Central memory CD4-positive, alpha-beta T cell (primary cell): ENCODE measurements at places on chromosomes 12 and 14.

GRCh38 chr12:71000748-71001147, 80.2 kb upstream of the PTPRR start:
- DNase-seq: no peak

- no peak for DNase-seq
Observed at GRCh38 chr12:56271031-56271430, 4.3 kb downstream of the COQ10A start.

GRCh38 chr14:79044894-79045624, 874.9 kb downstream of the NRXN3 start:
- no peak for DNase-seq

DNA sequence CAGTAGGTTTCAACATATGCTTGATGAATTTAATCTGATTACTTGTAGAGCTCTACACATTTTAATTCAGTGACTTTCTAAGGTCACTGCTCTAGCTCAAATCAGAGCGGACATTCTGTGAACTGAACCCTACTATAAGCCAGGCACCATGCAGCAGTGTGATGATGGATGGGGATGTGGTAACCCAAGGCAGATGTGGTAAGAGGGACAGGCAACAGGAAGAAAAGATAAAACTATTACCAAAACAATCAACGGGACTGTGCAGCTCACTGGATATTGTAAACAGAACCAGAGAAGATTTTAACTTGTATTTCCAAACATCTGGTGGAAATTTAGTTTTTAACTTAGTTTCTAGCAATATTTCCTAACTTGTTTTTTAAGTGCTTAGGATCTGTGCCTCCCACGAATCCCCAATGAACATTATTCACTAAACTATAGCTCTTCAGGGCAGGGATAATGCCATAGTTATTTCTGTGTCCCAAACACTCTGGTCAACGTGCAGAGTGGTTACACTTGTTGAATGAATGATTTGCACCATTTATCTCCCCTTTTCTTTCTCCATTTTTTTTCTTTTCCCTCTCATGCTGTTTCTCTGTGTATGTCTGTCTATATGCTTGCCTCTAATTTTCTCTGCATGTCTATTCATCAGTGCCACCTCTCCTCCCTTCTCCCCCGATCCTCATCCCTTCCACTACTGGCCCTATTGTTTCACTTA, 3.0 kb downstream of the ERO1A start:
- peak; percentile 30 for DNase-seq

DNA sequence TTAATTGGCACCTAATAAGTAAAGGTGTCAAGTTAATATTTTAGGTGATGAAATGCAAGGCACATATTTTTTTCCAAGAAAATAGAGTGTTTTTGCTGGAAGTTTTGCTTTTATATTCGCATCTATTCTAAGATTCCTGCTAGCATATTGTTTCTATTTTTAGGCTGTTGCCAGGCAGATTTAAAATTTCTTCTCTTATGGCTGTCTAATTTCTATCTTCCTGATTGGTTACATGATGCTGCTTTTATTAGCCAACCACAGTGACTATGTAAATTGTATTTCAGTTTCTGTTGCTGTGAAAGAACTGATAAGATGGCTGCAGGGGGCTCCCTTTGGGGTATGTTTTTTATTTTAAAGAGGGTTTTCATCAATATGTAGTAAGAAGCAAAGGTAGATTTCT, 42.7 kb downstream of the ATF7IP start:
- peak; percentile 36 for DNase-seq

- DNase-seq: no peak
Observed at GRCh38 chr14:68143341-68143841, 323.8 kb downstream of the RAD51B start.

DNA sequence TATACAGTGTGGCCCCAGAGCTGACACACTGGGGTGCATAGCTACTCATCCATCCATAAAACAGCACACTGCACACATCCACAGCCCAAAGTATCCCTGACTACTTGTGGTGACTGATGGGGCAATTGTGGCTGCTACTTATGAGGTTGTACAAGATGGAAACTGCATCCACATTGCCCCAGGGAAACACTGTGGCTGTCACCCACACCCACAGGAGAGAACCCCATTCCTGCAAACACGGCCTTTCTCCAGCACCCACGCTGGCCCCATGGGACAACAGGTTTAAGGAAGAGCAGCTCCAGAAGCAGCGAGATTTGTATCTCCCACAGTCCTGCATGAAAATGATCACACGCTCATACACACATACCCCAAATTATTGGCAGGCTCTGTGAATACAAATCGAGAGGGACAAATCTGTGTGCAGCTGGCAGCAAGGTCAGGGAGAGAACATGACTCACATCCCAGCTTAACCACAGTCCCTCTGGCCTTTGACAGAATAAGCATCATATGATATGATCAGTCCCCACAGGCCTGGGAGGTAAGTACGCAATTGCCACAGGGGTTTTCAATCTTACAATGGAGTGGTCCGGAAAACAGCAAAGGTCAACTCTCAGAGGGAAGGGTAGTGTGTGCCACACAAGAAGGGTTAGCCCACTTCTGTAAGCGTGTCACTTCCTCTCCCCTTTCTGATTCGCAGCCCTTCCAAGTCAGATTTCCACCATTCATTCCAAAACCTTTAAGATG, 61.9 kb downstream of the ESR2 start:
- no peak for DNase-seq

- no peak for DNase-seq
Observed at GRCh38 chr14:99780690-99781089, 12.5 kb upstream of the EML1 start.

- no peak for DNase-seq
Observed at GRCh38 chr14:105420974-105421674, 1.5 kb downstream of the MTA1 start.

- DNase-seq: no peak
Observed at GRCh38 chr14:51603495-51603894, 48.2 kb upstream of the FRMD6 start.

DNA sequence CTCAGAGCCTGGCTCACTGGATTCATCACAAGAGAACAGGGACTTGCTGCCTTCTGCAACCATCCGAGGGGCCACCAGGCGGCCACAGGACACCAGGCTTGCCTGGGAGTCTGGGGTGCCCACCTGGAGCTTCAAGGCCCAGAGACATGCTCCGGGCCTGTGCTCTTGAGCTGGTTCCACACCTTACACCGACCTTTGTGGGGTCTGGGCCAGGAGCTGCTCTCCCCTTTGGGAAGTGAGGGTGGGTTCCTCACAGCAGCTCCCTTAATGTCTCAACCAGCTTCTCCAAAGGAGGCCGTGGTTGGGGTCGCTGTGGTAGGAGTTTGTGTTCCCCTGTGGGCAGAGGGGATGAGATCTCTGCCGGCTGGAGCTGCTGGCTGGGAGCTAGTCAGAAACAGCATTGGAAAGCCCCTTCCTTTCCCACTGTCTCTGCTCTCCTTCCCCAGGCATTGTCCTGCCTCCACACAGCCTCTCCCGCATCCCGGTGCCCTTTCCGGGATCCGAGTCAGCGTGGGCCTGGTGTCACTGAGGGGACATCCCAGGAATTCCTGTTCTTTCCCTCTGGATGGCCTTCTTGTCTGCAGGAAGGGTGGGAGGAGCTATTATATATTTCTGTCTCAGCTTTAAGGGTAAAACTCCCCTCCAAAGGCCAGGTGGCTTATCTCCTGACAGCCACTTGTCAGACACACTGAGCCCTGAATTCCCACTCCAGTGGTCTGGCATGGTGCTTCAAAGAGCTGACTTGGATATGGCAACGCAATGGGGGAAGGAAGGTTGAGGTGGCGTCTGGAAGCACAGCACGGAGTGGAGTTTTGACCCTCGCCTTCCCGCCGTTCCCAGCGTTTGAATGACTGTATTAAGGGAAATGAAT, 5.1 kb upstream of the PAPLN start:
- DNase-seq: no peak

DNA sequence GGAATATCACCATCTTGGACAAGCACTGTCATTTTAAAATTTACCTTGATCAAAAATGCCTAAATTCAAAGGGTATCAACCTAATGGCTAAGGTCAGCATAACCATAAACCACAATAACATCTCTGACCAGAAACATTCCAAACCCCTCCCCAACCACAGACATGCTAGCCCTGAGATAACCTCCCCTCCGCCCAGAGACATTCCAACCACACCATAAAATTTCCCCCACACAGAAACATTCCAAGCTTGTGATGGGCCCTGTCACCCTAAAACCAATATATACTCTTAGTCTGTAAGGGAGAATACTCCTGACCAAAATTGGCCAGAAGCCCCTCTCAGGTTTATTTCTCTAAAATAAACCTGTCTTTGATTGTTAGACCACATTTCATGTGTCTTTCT, 17.7 kb downstream of the EPYC start:
- DNase-seq: no peak

DNA sequence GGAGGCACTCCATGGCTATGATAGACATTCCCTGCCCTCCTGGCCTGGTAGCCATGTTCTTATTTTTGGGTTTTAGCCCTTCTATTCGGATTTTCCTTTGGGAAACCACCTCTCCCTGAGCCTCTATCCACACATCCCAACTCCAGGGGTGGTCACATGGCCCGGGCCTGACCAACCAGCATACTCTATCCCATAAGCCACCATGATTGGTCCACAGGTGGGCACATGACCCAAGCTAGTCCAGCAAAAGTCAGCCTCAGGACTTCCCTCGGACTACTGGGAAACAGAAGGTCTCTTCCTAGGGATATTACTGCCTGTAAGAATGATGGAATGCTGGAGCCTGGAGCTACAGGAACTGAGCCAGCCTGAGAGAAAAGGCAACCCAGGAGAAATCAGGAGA, 12.5 kb downstream of the PRIMA1 start:
- no peak for DNase-seq

GRCh38 chr12:84201976-84202375, 710.6 kb downstream of the SLC6A15 start:
- no peak for DNase-seq

DNA sequence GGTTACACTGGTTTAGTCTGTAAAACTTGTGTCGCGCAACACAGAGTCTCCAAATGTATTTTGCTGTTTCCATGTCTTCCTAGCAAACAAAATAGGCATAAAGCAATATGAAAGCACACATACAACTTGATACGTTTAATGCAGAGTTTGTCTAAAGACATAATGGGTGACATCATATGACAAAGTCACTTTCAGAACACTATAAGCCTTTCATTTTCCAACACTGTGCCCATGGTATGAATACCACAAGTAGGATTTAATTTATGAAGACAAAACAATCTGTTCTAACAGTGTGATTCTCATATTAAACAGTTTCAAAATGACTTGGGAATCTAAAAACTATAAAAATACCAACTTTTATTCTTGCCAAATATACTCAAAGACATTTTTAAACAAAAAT, 58.4 kb downstream of the PTPN21 start:
- DNase-seq: no peak

DNA sequence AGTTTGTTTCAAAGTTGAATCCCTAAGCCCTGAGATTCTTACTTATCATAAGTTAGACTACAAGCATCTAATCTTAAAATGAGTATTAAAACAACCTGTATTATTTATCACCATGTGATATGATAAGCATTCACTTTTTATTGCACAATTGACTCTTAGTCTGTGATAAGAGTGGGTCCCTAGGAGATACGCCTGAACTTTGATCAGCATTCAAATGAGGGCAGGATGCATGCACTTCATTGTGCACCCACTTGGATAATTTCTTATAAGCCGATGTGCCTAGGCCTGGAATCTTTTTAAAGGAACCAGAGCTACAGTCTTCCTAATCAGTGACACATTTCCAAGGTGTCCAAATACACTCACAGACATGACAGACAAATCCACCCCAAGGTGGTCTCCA, 31.4 kb upstream of the SPTLC2 start:
- DNase-seq: no peak

DNA sequence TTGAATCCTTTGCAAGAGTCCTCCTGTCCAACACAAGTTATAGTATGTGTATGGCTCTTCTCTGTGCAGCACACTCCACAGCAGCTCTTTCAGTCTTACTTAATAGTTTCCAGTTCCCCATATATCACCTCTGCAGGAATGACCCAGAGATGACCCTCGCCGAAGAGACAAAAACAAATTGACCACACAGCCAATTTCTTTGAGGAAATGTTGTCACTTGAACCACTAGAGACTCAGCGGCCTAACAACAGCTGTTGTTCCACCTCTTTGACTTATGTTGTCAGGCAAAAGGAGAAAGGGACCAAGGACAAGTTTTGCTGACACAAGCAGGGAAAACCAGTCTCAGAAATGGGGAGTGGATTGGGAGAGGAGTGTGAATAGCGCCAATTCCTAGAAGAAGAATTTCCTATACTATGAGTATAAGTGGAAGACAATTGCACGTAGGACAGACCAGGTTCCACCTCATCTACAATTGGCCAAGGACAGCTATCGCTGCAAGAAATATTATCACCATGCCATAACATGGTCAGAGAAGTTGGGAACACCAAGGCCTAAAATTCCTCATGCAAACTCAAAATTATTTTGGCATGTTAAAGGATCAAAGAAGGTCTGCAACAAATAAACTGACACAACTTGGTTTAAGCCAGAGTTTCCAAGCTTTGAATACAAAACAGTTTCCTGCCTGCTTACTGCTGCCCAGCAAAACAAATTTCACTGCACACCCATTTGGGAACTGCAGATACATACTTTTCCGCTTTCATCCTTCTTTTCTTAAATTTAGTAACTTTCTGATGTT, 41.7 kb upstream of the ITPR2 start:
- no peak for DNase-seq
